ENCODE measurements at places on chromosomes 13 and 19. TPM values are rescaled to one million over a fixed set of nuclear protein-coding genes. Genes with fewer than 3 reads are reported as not detected.

SCEL gene
- not detected for total RNA-seq

TEX29 gene
- total RNA-seq, result 0.82 TPM

GRCh38 chr19:51144482-51145045 lies 2.5 kb downstream of the SIGLEC7 start:
- DNase-seq, result no peak

DNA sequence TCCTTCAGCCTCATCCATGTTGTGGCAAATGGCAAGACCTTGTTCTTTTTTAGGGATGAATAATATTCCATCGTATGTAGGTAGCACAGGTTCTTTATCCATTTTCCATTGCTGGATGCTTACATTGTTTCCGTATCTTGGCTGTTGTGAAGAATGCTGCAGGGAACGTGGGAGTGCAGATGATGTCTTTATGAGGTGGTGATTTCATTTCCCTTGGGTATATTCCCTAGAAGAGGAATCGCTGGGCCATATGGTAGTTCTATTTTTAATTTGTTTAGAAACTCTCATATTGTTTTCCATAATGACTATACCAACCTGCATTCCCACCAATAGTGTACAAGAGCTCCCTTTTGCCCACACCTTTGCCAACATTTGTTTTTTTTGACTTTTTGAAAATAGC lies 186.3 kb upstream of the TMTC4 start:
- no peak for DNase-seq

GRCh38 chr13:35894636-35895035 lies 236.5 kb downstream of the DCLK1 start:
- DNase-seq, result no peak

- no peak for DNase-seq
Observed at GRCh38 chr13:113418722-113419049, 34.6 kb downstream of the ADPRHL1 start.

DNA sequence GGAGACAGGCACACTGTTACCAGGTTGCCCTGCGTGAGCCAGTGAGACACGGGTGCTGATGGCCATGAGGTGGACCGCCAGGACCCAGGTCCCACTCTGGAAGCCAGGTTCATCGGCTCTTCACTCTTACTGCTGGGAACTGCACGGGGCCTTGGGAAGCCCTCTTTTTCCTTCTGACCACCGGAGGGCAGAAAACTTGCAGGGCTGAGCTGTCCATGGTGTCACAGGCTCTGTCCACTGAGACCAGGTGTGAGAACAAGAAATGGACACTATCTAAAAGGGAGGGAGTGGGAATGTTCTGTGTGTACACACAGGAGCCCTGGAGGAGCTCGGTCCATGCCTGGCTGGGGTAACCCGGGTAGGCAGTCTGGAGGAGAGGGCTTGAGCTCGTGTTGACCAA lies 93.4 kb downstream of the UQCRFS1 start:
- DNase-seq, result no peak

- no peak for DNase-seq
Observed at GRCh38 chr13:73991384-73991783, 142.8 kb downstream of the KLF12 start.

DNA sequence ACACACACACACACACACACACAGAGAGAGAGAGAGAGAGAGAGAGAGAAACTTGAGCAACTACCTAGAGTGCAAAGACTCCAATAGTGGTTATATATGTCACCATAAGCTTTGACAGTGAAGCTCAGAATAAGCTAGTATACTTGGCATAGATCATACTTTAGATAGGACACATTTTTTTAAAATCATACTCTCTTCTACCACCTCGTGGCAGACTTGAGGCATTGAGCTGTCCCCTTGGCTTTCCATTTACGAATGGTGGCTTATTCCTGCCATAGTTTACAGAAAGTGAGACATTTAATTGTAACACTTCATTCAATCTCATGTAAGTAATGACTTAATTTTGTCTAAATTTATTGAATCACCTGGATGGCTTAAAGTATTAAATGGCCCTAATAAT lies 108.2 kb downstream of the EDNRB start:
- peak; percentile 23 for DNase-seq

- DNase-seq, result no peak
Observed at GRCh38 chr13:30504081-30504480, 38.3 kb upstream of the HMGB1 start.

DNA sequence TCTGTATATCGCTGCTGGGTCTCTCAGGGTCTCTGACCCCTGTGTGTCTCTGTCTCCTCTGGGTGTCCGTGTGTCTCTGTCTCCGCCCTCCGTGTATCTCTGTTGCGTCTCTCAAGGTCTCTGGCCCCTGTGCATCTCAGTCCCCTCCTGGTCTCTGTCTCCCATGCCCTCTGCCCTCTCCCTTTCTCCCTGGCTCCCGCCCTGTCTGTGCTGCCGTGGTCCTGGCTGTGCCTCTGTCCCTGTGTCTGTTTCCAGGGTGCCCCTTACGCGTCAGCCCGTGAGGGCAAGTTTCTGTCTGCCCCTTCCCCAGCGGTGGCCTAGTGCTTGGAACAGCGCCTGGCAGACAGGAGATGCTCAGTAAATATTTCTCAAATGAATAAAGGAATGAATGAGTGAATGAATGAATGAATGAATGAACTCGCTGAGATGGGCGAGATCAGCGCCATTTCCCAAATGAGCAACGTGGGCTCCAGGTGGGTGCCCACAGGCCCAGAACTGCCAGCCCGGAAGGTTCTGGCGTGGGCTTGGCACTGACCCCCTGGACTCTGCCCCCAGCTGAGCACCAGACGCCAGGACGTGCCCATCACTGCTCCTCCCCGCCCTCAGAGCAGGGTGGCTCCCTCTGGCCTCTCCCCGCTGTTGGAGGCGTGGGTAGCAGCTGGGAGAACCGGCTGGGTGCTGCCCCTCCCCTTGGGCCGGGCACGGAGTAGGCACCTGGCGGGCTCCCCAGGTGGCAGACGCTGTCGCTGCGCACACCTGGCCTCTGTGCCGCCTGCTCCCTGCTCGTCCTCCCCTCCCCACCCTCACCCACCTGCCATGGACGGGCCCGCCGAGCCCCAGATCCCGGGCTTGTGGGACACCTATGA lies at the start of gene SULT2B1:
Gene SULT2B1, plus strand, starts transcription at position 736 of the 866 bp plus-strand sequence. Its CDS starts 81 bp downstream, at position 817.
- DNase-seq, result no peak

All from SJSA1 (cell line).